ENCODE measurements at places on chromosomes 6 and 20. TPM values are rescaled to one million over a fixed set of nuclear protein-coding genes. Genes with fewer than 3 reads are reported as not detected.

BCAS1 gene
- 0.69 TPM for total RNA-seq

TFAP2C gene
- 14.6 TPM for total RNA-seq

WFDC12 gene
- total RNA-seq, result not detected

FAM209A gene
- total RNA-seq, result 0.37 TPM

GTF3C6 gene
- 115 TPM for total RNA-seq

BACH2 gene
- total RNA-seq, result 0.67 TPM

DDO gene
- 0.09 TPM for total RNA-seq

RAB44 gene
- total RNA-seq, result 0.04 TPM

PLN gene
- not detected for total RNA-seq

CYP21A2 gene
- not detected for total RNA-seq

CCN6 gene
- not detected for total RNA-seq

FOXS1 gene
- total RNA-seq, result 0.25 TPM

ZBTB46 gene
- 0.82 TPM for total RNA-seq

FHL5 gene
- total RNA-seq, result not detected

MCM8 gene
- 25.5 TPM for total RNA-seq

CST8 gene
- total RNA-seq, result not detected

LIME1 gene
- 2.9 TPM for total RNA-seq

OR2J2 gene
- not detected for total RNA-seq

PLAGL1 gene
- 5.1 TPM for total RNA-seq

SIRPB2 gene
- total RNA-seq, result not detected

MATN4 gene
- 0.07 TPM for total RNA-seq
